ENCODE measurements at places on chromosomes 2 and 18.

DNA sequence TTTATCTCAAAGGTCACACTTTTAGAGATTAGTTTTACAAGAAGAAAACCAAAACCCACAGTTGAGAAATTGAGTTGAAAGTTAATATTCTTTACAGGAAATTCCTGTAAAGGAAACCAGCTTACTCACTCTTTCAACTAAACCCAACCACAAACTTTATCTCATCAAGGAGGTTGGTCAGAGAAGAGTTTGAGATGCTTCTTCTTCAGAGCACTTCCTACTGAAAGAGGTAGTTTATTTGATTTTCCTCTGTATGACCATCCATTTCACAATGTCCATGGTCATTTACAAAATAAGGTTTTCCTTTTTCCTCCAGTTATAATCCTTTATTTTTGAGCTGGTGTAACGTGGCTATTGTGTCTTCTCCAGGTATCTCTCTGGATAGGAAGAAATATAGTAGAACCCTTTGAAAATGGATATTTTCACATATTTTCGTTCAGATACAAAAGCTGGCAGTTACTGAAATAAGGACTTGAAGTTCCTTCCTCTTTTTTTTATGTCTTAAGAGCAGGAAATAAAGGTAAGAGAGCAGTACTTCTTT, 4.5 kb upstream of the IL18RAP start:
- no peak for DNase-seq

DNA sequence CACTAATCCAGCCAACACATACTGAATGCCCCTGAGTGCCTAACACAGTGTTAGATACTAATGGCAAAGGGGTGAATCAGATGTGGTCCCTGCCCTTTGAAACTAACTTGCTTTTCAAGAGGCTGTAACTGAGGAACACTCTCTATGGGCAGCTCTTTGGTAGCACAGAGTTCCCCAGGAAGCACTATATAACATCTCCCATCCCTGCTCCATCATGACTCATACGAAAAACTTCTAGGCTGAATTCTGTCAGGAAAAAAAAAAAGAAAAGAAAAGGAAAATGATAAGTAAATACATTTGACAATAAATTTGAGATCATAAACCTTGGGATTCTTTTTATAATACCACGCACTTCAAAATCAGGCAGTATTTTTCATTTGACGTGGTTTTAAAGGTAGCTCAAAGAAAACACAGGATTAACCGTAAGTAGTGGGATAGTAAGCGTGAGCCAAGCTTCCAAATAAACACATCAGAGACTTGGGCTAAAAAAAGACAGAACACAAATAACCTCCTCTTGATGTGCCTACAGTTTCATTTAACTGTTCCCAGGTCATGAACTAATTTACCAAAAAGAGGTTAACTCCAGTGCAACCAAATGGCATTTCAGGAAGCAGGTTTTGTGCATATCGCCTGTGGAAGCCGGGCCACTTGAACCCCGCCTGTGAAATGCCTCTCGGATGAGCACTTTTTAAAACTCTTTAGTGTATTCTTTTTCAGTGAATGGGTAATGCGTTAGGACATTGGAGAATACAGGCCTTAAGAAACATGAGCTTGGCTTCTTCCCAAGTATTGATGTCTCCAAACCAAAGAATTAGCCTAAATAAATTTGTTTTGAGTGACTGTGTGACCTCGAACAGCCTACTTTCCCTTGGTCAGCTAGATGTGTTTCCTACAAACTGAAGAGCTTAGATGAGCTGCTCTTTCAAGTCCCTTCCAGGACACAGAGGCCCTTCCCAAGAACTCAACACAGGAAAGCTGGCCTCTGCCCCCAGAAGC, 42.0 kb downstream of the RDH14 start:
- DNase-seq, result no peak

DNA sequence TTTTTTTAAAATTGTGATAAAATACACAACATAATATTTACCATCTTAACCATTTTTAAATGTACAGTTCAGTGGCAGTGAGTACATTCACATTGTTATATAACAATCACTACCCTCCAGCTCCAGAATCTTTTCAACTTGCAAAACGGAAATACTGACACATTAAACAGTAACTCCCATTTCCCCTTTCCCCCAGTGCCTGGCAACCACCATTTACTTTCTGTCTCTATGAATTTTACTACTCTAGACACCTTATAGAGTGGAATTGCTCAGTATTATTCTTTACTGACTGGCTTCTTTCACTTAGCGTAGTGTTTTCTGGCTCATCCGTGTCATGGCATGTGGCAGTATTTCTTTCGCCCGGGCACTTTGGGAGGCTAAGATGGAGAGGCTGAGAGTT, 32.6 kb downstream of the FASTKD2 start:
- no peak for DNase-seq

DNA sequence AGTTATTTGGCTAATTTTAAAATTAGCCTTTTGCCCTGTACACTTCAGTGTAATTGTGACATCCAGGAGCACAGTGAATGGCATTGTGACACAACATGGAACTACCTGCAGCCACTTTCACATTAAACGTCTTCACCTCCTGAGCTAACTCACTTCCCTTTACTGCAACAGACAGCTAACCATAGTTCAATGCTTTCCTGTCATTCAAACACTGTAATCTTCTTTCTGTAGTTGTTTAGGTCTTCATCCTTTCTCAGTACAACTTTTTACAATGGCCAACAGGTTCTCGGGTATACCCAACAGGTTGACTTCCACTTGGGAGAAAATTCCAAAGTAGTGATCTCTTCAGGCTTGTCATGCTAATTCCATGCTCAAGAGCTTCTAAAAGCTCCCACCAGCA, 8.6 kb upstream of the AGPS start:
- DNase-seq, result no peak

DNA sequence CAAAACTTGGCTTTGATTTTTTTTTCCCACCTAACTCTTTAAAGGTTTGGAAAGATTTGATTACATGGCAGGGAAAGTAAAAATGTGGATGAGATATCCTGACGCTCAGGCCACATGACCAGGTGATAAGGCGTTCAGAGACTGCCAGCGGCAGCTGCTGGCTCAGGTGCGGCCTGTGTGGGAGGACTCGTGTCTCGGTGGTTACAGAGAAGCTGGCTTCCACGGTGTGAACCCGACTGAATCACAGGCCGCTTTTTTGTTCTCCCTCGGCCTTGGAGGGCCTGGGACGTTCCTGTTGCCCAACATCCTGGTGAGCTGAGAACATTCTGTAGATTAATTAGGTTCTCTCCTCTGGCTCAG, 124.2 kb upstream of the ZNF516 start:
- DNase-seq, result no peak

- no peak for DNase-seq
Observed at GRCh38 chr2:237558961-237559641, 7.3 kb upstream of the PRLH start.

GRCh38 chr2:134663451-134664450, 55.0 kb downstream of the TMEM163 start:
- DNase-seq, result no peak
